Activated naive CD8-positive, alpha-beta T cell treated with anti-CD3 and anti-CD28 coated beads for 36 hours (primary cell): ENCODE measurements at places on chromosomes 7 and 10.

DNA sequence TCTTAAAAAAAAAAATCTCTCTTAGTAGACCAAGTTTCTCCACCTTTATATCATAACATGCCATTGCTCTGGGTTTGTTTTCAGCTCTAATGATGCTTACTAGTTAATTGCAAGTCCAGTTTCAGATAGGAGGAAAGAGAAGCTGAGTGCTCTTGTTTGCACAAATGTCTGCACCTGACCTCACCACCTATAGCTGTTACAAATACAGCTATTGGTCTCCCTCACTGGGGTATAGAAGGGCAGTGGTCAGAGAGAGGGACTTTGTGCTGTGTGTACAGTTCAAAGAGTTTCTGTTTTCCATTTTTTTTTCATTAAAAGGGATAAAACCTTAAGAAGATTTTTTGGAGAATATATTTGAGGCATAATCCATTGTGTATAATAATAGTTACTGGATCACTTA lies 52.7 kb downstream of the TAS2R16 start:
- DNase-seq, result no peak

GRCh38 chr7:116672596-116673456 lies 830 bp downstream of the MET start:
- DNase-seq, result no peak

DNA sequence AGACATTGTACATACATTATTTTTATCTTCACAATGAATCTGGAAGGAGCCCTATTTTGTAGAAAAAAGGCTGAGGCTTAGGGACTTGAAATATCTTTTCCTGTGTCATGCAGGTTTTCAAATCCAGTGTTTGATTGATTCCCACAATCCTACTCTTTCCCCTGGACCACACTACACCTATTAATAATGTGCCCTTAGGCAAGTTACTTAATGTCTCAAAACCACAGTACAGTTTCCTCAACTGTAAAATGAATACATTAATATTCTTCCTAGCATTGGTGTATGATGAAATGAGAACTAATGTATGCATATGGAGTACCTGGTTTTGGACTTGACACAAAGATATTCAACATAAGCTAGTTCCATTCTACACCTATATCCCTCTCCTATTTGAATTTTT lies 313.3 kb upstream of the SP8 start:
- no peak for DNase-seq

DNA sequence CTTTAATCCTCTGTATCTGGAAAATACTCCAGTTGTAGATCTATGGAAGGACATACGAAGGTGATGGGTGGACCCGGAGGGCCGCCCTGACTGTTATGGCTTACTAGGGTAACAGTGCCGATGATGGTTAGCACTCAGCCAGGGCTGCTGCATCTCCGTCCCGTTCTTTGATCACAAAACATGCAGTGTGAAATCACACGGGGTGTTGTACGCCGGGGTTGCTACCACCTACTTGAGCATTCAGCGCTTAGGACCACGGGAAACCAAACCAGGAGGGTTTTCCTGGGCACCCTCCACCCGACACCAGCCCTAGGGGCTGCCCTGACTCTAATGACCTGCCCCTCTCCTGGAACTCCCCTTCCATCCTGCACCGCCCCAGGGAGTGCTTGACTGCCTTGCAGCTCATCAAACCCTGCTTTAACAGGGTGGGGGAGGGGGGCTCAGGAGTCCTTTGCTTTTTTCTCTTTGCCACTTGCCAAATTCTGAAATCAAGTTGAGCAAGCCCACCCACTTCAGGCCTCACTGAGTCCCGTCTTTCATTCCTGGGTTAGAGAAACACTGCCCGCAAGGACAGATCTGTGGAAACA lies 20.4 kb downstream of the ZNF775 start:
- DNase-seq, result no peak

GRCh38 chr7:157818701-157819454 lies 482.1 kb downstream of the DNAJB6 start:
- no peak for DNase-seq

DNA sequence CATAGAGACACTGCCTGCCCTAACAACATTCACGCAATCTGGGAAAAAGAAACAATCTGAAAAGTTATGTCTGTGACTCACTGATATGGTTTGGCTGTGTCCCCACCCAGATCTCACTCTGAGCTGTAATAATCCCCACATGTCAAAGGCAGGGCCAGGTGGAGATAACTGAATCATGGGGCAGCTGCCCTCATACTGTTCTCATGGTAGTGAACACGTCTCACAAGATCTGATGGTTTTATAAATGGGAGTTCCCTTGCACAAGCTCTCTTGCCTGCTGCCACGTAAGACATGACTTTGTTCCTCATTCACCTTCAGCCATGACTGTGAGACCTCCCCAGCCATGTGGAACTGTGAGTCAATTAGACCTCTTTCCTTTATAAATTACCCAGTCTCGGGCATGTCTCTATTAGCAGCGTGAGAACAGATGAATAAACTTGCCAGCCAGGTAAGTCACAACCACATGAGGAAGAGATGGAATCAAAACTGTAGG lies 341.5 kb upstream of the AOAH start:
- peak; percentile 6 for DNase-seq
